ENCODE measurements at places on chromosomes 3 and 15. TPM values are rescaled to one million over a fixed set of nuclear protein-coding genes. Genes with fewer than 3 reads are reported as not detected.

Gene UNC13C
- total RNA-seq: 0.08 TPM

DNA sequence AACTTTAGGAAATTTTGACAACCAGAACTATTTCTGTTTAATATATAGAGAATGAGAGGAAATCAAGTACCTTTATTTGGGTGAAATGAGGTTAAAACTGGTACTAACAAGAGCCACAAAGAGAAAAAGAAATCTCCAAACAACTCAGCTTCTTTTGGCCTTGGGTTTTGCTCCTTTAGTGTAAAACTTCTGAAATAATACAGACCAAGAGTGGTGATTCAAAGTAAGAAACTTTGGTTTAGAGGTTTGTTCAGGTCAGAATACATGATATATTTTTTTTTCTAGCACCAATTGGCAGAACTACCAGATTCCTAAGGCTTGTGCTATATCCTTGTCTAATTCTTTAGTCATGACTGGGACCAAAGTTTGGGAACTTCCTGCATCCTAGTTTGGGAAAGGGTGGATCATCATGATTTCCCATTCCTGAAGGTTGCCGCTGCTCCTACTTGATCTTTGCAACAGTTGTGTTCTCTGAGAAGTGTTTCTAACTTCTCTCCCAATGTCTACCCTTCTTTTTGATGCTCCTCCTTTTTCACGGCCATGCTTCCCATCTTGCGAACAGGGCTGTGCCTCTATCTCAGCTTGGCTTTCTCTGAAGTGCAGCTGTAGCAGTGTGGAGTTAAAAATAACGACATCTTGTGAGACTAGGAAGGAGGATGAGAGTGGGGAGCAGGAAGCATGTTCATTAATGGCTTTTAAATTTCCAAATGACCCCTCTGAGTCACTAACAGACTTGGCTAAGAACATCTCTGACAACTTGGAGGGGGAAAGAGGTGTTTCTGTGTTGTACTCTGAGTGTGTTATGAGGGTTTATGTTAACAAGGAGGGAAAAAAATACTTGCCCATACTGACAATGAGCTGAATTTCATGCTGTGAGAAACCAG lies 87.7 kb downstream of the KCNAB1 start:
- no peak for DNase-seq

Gene CCDC9B
- total RNA-seq: 162 TPM

DNA sequence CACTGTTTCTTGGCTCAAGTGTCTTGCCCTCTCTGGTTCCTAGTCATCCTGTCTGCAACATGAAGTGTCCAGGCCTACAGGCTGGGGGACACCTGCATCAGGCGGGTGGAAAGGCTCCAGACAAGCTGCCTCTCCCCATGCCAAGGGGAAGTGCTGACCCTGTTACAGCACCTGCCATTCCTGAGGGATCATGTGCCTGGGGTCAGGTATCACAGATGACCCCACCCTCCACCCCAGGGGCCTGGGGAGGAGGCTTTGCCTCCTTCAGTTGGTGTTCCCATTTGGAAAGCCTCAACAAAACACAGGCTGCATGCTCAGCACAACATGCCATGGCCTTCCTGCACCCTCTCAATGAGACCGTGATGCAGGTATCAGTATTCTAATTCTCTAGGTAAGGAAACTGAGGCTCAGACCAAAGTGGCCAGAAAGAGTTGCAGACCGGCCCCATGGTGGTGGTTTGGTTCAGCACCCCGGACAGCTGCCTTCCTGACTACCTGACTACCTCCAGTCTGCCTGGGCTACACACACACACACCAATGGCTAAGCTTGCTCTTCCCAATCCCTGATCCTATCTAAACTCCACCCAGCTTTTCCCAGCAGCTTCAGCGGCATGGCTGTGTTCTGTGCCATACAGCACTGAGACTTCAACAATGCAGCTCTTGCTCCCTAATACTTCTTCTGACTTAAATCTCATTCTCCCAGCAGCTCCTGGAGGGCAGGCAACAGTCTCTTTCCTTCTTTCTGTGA lies 69.7 kb upstream of the LINGO1 start:
- no peak for DNase-seq

Gene STAB1
- total RNA-seq: 88.1 TPM

Gene PATL2
- total RNA-seq: 3.3 TPM

Gene AQP9
- 1.5 TPM for total RNA-seq

Gene SCN11A
- total RNA-seq: 0.08 TPM

GRCh38 chr3:16426665-16427064 lies 86.8 kb downstream of the RFTN1 start:
- DNase-seq: no peak

Gene HYAL1
- total RNA-seq: 70.1 TPM

DNA sequence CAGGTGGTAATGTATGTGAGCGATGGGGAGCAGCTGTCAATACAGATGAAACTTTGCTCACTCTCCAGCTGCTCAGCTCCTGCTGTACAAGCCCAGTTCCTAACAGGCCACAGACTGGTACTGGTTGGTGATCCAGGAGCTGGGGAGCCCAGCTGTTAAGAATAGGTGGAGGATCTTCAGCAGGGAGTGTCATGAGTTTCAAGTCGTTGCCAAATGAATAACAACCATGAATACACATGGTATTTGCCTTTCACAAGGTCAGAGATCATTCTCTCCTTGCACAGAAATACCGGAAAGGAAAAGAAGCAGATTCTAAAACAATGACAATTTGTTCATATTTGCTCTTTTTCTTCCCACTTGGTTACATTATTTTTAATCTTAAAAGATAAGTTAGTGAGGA lies 5.1 kb downstream of the PLSCR1 start:
- no peak for DNase-seq

DNA sequence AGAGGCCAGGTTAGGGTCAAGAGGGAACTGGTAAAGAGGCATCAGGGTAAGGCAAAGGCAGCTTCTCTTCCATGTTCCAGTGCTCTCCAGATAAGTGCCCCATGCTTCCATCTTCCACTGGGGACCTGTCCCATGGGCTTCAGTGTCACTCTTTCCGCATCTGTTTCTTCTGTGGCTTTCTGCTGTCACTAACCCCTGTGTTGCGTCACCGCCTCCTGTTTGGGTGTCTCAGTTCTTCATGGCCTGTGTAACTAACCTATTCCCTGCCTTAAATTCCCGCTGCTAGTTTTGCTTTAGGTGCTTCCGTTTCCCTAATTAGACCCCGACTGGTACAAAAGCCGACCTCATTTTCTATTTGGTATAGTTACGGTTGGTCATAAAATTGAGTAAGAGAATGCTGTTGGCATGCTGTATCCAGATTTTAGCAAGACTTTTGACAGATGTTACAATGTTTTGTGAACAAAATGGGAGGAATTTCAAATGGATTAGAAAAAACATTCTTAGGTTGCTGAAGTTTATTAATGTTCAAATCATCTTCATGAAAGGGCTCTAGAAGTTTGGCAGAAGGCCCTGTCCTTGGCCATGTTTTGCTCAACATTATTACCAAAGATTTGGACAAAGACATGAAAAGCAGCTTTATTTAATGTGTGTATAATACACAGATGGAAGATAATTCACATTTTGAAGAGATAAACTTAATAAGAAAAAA lies 245.3 kb downstream of the BBX start:
- DNase-seq: no peak

Gene C3orf52
- 1.8 TPM for total RNA-seq

DNA sequence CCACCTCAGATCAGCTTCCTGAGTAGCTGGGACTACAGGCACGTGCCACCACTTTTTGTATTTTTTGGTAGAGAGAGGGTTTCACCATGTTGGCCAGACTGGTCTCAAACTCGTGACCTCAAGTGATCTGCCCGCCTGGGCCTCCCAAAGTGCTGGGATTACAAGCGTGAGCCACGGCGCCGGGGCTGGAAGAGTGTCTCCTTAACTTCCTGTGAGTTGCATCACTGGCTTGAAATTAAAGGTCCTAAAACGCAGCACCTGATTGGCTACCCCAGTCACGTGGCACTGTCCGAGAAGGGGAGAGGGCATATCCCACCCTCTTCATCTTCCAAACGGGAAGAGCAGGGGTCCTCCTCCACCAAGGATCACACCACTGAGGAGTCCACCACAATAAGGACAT lies 5.5 kb upstream of the FAM174B start:
- no peak for DNase-seq

GRCh38 chr3:195226900-195227447 lies 44.0 kb downstream of the XXYLT1 start:
- no peak for DNase-seq

Gene GP5
- not detected for total RNA-seq

DNA sequence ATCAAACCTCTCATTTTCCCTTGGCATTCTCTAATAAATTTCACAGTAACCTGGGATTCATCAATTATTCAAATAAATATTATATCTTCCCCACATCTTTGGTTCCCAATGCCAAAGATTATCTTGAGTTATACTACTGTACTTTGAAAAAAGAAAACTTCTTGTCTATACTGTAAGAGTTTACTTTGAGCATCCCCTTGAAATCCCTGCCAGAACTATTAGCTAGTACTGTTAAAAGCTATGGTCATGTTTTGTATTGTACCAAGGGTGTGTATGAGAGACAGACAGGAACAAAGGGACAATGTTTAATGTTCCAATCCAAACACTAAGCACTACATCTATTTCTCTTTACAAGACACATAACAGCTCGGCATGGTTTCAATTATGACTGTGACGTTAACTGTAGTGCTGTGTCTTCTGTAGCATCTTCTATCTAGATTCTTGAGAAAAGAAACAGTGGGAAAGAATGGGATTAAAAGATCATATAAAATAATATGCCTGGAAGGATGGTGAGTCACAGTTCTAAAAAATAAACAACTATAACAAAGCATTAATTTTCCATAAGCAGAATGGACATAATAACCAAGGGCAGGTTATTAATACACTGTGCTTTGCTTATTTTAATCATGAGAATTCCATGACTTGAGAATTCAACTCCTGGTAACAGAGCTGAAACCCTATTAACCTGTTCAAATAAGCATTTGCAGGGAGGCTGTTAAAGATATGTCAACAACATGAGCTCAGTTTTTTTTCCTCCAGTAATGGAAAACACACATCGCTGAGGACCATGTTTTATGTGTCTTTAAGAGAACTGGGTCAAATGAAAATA lies 71.1 kb downstream of the ALDH1A2 start:
- no peak for DNase-seq

GRCh38 chr15:40846841-40847222 lies 3.0 kb downstream of the SPINT1 start:
- no peak for DNase-seq

DNA sequence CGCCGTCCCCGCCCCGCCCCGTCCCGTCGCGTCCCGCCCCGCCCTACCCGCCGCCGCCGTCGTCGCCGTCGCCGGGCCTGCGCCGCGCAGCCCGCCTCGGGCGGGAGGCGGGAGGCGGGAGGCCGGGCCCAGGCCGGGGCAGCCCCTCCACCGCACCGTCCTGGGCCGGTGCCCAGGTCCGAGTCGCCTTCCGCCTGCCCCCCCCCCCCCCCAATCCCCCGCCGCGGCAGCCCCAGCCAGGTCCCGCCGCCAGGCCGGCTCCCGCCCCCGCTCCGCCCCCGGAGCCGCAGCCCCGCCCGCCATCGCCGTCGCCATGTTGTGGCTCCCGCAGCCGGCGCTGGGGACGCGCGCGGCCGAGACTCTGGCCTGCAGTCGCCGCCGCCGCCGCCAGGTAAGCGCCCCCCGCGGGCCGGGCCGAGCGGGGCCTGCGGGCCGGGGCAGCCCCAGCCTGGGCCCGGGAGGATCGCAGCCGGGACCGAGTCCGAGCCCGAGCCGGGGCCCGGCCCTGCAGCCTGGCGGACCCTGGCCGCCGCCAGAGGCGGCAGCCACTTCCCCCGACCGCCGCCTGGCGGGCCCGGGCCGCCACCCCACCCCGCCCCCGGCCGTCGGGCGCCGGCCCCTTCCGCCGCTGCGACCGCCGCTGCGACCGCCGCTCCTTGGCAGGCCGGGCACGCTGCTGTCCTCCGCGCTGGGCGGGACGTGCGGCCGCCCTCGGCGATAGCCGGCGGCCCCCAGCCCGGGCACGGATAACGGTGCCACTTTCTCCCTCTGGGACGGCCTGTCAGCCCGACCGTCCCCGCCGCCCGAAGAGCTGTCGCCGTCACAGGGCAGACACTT lies at the start of gene ZNF592:
Gene ZNF592 (plus strand): TSS at position 319 of the 837 bp plus-strand sequence. CDS start 34,084 bp downstream, outside the sequence.
- peak; percentile 92 for DNase-seq

Gene LRRC34
- 1.6 TPM for total RNA-seq

Gene LYZL4
- not detected for total RNA-seq

Gene VGLL3
- total RNA-seq: 4.5 TPM

Gene ARHGAP31
- 42.8 TPM for total RNA-seq

DNA sequence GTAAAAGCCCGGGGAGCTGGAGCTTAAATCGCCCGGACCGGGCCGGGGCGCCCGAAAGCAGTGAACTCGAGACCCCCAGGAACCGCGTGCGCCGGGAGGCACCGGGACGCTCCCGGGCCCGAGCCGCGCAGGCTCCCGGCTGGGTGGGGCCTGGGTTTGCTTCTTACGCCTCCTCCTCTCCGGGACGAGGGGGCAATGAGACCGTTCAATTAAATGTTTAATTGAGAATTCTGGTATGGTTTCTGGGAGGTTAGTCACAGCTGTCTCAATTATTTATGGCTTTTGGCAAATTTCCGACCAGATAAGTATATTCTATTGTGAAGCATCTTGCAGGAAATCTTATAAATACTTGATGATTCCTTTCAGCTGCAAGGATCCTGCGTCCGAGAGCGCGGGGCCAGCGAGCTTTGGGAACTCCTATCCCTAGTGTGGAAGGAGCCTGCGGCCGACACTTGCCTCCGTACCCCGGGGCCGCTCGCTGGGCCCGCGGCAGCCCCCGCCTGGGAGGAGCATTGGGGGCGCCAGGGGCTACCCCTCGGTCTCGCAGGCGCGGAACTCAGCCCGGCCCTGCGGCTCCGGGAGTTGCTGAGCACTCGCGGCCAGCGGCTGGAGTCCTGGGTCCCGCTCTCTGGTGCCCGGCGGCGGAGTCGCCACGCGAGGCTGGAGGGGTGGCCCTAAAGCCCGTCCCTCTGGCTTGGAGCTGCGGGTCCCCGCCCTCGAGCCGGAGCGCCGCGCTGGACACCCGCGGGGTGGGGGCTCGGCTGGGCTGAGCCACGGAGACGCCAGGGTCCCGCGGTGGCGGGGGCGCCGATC lies 10.3 kb downstream of the ISL2 start:
- DNase-seq: no peak

- no peak for DNase-seq
Measured at GRCh38 chr3:46972396-46972795, 4.1 kb downstream of the CCDC12 start.

DNA sequence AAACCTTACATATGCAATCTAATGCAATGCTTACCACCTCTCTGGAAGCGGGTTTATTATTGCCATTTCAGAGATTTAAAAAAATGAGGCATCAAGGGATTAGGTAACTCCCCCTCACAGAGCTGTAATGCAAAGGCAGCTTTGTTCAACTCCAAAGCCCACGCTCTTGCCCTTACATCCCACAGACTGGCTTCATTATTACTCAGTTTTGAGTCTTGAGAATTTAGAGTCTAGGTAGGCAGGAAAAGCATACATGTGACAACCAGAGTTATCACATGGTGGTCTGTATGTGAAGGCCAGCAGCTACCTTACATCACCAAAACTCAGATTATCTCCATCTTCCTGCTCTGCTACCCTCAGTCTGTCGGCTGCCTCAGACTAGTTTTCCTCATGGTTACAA lies 326.9 kb downstream of the UACA start:
- DNase-seq: no peak

- no peak for DNase-seq
Measured at GRCh38 chr15:57635300-57635909, 43.7 kb downstream of the MYZAP start.

Measured in Right ventricle myocardium inferior (tissue), 1 donor.